Hippocampal formation (tissue), 2 donors: ENCODE measurements at places on chromosomes 6 and 20.

GRCh38 chr6:53483423-53484353 is 61.2 kb downstream of the GCLC start:
- peak; percentile 7 for DNase-seq

- DNase-seq, result no peak
Measured at GRCh38 chr6:160378882-160379281, 30.7 kb downstream of the SLC22A3 start.

DNA sequence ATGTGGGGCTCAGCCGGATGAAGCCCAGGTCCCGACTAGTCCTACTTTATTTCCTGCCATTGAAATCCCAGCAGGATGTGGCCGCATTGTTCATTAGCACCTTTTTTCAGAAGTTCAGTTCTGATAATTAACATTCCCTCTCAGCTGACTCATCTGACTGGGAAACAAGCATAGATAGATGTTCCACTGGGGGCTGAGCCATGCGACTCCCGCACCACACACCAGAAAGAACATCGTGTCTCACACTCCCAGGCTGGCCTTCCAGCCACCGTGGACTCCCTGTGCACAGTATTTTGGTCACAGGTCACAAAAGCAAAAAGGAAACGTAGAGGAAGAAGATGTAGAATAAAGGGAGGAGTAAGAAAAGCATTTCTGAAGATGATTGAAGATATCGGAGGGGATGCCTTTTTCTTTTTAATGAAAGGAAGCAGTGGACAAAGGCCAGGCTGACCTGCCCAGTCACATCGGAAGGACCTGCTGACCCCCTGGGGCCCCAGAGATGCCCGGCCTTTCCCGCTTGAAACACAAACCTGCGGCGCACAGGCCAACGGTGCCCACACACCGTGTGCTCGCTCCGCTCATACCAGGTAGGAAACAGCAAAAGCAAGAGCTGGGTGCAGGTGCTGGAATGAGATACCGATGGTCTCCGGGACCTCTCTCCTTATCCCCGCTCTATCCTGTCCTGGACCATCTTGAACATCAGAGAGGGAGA is 11.8 kb downstream of the RPS6KA2 start:
- DNase-seq, result no peak

DNA sequence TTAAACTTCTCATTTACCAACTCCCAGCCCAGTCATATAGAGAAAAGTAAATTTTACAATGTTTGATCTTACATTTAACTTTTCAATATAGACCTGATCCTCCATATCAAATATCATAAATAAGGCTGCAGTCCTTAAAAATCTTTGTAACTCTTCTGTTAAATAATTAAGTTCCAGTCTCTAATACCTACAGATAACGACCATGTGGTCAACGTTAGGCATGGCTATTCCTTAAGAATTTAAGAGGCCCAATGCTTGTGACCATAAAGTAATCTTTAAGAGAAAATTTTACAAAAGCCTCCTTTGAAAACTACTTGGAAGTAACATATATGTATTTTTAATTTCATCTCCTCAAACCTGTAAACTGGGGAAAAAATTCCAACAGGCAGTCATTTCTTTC is 1.6 kb downstream of the FBXO5 start:
- no peak for DNase-seq

GRCh38 chr6:1652842-1653241 is 43.1 kb downstream of the FOXC1 start:
- no peak for DNase-seq

- DNase-seq, result no peak
Measured at GRCh38 chr6:41332241-41332640, 3.2 kb upstream of the NCR2 start.

DNA sequence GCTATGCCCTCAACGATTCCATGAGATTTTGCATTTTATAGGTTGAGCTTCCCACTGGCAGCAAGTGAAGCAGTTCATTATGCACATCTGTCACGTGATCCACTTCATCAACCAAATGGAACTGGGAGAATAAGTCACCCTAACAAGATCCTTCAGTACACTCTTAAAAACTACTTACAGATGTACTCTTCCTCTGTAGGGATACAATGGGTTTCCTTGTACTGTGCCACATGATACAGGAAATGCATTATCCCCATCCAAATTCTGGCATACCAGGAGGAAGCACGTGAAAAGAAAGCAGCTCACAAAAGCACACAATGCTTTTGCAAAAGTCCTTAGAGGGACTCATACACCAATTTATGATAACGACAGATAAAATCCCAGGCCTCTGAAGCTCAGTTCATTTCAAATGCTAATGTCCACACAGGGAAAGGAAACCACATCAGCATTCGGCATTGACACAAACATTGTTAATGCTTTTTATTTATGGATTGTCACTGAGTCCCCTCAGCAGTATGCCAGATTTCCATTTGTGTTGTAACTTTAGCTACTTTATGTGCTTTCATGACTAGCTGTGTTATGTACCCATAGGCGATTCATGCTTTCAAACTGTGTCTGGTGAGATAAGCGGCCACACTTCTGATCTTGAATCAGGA is 58.1 kb upstream of the REV3L start:
- no peak for DNase-seq

GRCh38 chr6:12976366-12976765 is 259.8 kb downstream of the PHACTR1 start:
- no peak for DNase-seq

DNA sequence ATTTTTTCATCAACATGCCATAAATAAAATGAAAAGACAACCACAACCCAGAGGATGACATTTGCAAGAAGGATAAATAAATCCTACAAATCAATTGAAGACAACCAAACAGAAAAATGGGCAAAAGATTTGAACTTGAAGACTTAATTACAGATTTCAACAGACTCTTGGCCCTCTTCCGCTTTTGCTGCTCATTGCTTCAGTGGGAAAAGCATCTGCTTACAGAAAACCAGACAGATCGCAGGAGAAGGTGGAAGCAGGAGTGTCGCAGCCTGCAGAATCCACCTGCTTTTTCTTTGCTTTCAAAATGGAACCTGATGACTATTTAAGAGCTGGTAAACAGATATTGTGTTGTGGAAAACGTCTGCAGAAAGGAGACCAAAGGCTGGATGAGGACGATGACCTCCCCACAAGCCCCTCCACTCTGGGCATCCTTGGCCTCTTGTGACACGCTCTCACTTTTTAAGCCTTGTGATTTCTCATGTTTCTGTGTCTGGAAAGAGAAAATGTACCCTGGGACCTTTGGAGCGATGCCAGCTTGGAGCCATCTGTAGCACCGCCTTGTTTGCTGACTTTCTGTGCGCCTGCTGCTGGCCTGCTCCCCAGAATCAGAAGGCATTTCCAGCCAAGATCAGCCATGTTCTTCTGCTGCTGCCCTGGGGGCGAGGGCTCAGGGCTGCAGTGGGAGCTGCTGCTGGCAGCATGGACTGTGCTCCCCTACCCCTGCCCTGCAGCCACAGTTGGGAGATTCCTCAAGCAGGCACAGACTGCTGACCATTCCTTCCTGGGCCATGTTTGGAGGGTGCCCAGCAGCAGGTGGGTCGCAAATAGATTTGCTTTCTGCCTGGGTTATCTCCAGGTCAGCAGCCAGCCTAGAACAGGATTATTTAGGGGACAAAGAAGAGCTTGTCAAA is 3.6 kb upstream of the CSTL1 start:
- DNase-seq, result peak; percentile 26

DNA sequence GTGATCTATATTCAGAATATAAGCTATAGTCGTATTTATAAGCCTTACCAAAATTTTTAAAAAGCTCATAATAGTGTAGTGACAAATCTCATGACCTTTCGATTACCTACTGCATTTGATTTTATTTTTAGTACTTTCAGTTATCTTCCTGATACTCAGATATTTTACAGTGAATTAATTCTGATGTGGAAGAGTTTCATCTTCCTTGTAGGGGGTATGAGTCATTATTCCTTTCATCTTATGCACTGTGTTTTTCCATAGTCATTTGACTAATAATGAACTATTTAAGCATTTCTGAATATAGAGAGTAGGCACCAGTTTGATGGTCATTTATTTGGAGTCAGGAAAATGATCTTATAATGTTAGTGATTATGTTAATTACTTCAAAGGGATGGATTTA is 36.4 kb downstream of the HDGFL1 start:
- DNase-seq, result no peak

- DNase-seq, result no peak
Measured at GRCh38 chr6:155054491-155055250, 59.6 kb downstream of the TIAM2 start.

GRCh38 chr6:161743509-161744178 is 469.8 kb upstream of the AGPAT4 start:
- no peak for DNase-seq

DNA sequence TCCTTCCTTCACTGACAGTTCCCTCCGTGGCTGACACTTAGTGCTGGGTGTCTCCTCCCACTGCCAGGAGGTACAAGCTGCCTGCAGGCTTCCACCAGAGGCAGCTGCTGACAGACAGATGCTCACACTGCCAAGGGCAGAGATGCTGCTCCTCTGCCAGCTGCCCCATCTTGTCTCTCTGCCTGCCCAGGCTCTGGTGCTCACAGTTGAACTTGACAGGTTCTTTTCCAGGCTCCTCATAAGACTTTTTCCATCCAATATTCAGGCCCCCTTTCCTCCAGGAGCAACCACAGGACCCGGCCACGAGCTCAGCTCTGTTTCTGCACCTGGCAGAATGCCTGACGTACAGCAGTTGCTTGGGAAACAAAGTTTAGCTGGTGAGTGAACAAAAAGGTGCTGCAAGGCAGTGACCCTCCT is 79.8 kb downstream of the PSMB1 start:
- DNase-seq, result no peak

DNA sequence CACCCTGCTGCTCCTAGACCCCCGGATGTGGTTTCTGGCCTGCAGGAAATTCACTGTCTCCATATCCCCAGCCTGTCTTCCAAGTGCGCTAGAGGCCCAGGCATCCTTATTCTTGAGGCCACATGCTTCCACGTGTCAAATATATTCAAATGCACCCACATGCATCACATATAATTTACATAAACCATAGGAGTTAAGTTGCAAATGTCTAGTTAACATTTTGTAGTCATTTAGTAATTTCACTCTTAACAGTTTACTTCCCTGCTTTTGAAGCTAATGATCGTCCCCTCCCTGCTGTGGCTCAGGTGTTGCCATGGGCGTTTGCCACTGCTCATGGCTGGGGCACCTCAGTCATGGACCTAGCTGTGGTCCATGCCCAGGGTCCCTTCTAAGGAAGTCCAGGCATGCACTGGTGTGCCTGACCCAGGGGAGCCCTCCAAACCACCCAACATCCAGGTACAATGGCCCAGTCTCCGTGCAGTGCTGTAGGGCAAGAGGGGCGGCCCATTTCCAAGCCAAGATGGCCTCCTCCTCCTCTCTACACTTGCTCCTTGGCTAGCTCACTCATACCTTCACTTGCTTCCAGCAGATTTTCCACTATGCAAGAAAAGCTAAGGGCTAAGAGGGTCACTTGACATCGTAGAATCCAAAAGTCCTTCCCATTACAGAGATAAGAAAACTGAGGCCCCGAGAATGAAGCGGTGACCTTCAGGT is 42.4 kb downstream of the FGD2 start:
- DNase-seq, result no peak

DNA sequence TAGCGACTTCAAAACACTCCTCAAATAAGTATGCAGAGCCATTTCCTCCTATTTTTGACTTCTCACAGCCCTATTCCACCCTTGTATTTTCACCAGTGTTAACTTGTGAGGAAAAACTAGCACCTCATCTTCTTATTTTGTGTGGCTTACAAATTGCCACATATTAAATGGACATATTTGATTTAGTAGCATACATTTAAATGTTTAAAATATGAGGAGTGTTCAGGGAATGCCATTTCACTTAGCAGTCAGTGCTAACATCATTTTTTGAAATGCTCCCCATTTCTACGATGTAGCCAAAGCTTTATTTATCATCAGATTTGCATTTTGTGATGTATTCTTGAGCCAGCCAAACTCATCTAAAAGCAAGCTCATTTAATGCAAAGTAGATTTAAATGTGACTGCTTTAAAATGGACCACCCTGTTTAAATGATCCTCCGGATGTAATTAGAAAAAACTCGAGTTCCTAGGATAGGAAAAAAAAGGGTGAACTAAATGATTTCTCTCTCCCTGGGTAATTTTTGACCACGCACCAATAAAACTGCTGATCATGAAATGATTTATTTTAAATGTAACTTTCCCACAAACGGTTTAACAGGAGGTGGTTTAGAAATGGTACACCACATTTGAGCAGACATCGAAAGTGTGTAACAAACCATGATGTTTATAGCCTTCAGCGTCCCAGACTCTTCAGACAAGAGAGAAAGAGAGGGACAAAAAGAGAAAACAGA is 172.6 kb downstream of the CD83 start:
- no peak for DNase-seq

DNA sequence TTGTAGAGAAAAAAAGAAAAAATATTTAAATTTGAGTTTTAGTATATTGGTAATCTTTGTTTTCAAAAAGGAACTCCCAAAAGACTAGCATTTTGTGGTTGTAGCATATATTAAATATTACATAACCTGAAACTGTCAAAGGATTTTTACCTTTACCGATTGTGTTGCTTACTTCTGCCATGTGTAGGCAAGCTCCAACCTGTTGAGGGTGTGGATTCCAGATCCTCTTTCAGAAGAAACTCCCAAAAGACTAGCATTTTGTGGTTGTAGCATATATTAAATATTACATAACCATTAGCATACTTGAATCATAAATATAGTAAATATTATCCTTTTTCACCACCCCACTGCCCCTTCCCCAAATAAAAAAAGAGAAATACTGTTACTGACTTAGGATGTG is 3.2 kb downstream of the DSE start:
- DNase-seq, result no peak

GRCh38 chr6:89934685-89935366 is 40.6 kb downstream of the GJA10 start:
- no peak for DNase-seq

DNA sequence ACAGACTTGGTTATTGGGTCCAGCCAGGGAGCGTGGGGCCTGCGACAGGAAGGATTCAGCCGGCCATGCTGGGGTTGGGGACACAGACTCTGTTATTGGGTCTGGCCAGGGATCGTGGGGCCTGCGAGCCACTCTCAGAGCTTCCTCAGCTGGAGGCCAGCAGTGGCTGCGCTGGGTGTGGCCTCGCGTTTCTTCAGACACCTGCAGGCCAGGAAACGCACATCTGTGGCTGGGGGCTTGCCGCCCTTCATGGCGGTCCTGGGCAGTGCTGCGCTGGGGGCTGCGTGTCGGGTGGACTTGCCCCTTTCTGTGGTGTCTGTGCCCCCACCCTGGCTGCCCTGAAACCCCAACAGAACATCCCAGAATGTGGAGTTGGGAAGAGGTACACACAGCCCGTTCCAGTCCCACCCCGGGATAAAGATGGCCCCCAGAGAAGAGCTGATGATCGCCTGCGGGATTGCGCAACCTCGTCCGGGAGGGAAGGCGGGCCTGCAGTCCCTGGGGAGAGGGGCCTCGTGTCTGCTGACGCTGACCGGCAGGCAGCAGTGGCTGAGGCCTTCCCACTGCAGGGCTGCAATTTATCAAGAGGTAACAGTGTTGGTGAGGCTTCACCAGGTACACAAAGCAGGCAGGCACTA is 16.9 kb upstream of the MTG2 start:
- no peak for DNase-seq

DNA sequence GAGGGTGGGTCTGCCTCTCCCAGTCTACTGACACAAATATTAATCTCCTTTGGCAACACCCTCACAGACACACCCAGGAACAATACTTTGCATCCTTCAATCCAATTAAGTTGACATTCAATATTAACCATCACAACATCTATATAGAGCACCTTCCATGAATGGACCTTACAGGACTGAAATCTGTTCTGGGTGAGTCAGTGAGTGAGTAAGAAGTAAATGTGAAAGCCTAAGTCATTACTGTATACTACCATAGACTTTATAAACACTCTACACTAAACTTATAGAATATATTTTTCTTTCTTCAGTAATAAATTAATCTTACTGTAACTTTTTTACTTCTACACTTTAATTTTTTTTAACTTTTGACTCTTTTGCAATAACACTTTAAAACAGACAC is 993.8 kb upstream of the MAP3K7 start:
- DNase-seq, result no peak
